Activated gamma-delta T cell treated with Interleukin-2 at 50 U/mL for 16 hours (primary cell): ENCODE measurements at places on chromosomes 2 and 18.

- DNase-seq, result no peak
These were observed 119.1 kb upstream of the NCK2 start for GRCh38 chr2:105625632-105626031.

DNA sequence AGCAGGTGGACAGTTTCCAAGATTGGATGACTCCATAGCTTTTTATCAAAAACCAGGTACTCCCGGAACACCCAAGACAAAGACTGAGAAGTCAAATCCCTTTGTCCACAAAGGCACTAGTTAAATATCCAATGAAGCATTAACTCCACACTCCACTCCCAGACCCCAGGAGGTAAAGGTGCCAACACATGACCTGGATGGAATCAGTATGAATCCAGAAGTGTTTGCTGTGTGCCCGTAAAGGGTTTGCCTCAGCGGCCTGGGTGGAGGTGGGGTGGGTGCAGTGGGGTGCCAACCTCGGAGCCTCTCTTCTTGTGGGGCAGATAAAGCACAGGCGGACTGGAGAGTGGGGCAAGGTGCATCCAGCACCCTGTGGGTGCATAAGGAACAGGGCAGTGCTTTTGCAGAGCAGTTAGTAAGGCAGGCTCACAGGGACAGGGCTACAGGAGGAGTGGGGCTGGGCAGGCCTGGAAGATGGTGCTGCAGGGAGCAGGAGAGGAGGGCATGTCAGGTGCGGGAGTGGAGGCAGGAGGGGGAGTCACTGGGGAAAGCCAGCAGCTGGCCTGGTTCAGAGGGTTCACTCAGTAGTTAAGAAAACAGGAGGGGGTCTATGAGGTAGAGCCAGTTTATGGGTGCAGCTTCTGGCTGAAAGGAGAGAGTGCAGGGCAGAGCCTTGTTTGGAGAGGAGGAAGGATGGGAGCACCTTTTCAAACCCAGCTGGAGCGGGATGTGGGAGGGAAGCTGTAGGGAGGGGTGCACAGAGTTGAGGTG lies 208.4 kb upstream of the SMAD2 start:
- no peak for DNase-seq

- DNase-seq, result no peak
These were observed 1.0 kb upstream of the ORC2 start for GRCh38 chr2:200964498-200964897.

DNA sequence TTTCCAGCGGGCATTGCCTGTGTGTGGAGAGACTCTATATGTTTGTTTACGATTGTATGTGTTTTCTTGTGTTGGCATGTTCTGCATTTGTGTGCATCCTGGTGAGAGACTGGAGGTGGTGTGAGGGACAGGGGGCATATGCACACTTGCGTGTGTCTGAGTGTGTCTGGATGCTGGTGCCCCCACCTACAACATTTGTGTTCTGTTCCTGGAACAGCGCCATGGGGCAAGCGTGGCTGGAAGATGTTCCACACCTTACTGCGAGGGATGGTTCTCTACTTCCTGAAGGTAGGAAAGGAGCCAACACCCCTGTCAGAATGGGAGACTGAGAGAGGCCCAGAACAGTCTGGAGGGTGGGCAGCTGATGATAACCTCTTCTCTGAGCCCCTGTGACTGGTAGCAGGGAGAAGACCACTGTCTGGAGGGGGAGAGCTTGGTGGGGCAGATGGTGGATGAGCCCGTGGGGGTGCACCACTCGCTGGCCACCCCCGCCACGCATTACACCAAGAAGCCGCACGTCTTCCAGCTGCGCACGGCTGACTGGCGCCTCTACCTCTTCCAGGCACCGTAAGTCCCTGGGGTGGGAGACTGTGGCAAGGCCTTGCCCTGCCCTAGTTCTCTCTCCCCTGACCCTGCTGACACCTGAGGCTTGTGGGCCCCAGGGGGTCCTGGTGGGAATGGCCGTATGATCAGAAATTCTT lies 23.7 kb downstream of the PSD4 start:
- DNase-seq, result no peak

GRCh38 chr2:48161628-48162027 lies 255.3 kb upstream of the FBXO11 start:
- no peak for DNase-seq

GRCh38 chr2:2448178-2448577 lies 117.1 kb upstream of the MYT1L start:
- DNase-seq, result no peak

- DNase-seq, result no peak
These were observed 34.4 kb downstream of the VRK2 start for GRCh38 chr2:58081000-58081399.

DNA sequence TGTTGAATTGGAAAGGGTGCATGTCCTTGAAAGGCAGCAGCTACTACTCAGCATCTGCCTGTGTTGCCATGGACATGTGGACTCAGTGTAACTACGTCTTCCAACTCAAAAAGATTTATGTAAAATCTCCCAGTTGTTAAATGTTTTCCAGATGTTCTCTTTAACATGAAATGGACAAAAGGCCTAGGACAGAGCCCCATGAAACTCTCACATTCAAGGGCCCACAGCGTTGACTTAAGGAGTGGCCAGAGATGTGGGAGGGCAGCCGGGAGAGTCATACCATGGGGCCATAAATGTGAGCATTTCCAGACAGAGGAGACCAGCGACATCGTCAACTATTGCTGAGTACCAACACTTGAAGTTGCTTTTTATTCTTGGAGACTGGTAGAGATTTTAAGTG lies 9.9 kb downstream of the SLC3A1 start:
- DNase-seq, result no peak

- no peak for DNase-seq
These were observed 10.1 kb downstream of the RFX8 start for GRCh38 chr2:101464841-101465240.

DNA sequence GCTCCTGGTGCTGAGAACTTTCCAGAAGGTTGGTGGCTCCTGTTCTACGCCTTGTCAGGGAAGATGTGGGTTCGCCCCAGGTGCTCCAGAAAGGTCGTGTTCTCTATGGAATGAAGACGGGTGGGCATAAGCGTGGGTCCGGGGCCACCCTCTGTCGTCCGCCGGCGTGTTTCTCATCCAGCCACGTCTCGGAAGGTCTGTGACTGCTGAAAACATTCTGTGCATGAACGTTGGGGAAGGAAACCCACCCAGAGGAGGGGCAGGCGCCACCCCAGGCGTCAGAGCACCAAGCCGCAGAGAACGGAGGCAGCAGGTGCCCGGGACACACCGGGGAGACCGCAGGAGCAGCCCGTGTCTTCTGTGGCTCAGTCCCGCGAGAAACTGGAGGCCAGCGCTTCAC lies 118.2 kb downstream of the RTP5 start:
- DNase-seq, result no peak

GRCh38 chr2:182763311-182763912 lies 47.4 kb downstream of the DNAJC10 start:
- DNase-seq, result no peak

- DNase-seq, result no peak
These were observed 83.5 kb upstream of the SKOR2 start for GRCh38 chr18:47334966-47335365.

GRCh38 chr18:77522051-77522675 lies 272.5 kb downstream of the GALR1 start:
- no peak for DNase-seq

DNA sequence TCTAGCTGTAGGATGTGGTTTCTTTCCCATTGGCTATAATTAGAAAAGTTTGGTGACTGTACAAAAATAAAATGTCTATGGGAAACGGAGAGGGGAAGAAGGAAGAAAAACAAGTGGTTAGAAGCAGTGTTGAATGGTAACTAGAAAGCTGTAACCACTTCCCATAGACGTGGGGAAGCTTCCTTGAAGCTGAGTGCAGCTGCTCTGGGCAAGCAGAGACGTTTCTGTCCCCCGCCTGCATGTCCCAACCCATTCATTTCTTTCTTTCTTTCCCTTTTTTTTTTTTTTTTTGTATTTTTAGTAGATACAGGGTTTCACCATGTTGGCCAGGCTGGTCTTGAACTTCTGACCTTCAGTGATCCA lies 367.8 kb upstream of the HS6ST1 start:
- no peak for DNase-seq

DNA sequence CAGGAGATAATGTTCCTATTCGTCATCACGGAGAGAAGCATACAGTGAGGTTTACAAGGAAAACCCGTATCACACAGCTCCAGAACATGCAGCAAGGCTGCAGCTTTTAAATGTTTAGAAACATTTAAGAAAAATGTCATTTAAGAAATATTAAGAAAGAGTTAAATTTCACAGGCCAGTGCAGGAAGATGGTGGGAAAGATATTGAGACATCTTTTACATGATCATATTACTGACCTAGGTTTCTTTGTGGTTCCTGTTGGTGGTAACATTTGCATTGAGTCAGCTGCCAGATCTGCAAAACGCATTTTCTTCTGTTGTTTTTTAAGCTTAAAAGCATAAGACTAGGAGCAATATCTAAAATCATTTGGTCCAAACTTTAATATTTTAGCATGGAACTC lies 44.9 kb downstream of the CPO start:
- DNase-seq, result no peak

GRCh38 chr2:120345608-120346007 lies 328 bp upstream of the INHBB start:
- DNase-seq, result no peak

- DNase-seq, result no peak
These were observed 281.7 kb upstream of the CCDC68 start for GRCh38 chr18:55240978-55241377.

- DNase-seq, result no peak
These were observed 249.9 kb downstream of the PARD3B start for GRCh38 chr2:204795156-204795555.

- no peak for DNase-seq
These were observed 1673.5 kb upstream of the CELF4 start for GRCh38 chr18:39238981-39239660.

GRCh38 chr2:216429428-216429827 lies 17.1 kb downstream of the SMARCAL1 start:
- no peak for DNase-seq

- DNase-seq, result no peak
These were observed 285.0 kb upstream of the KCNH7 start for GRCh38 chr2:163123526-163123925.

- no peak for DNase-seq
These were observed 312.1 kb upstream of the CHST9 start for GRCh38 chr18:27497246-27497645.

DNA sequence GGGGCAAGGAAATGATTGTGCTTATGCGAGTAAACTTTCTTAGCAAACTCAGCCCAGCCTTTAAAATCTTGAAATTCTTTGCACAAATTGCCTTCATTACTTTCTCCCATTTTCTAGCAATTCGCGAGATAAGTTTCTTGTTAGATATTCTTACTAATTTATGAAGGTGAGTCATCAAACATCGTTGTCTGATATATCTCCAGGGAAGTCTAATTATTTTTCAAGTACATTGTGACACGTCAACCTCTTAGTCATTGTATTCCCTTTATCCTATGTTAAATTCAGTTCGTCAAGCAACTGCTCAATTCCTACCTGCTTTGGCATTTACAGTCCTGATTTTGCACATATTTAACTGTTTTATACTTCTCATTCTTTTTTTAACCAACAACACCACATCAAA lies 854.5 kb upstream of the CRIM1 start:
- DNase-seq, result no peak

DNA sequence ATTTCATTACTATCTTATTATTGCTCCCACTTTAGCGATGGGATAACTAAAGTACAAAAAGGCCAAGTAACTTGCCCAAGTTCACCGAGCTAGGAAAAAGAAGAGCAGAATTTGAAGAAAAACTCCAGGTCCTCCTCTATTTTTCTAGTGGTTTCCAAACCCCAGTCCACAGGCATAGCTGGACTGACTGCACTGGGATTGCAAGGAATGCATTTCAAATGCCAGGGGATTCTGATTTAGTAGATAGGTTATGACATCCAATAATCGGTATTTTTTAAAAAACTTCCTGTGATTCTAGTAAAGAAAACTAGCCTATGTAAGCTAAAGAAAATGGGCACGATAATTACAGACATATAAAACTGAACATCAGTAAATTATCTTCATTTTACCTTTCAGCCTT lies 62.7 kb upstream of the GALNT5 start:
- DNase-seq, result no peak

DNA sequence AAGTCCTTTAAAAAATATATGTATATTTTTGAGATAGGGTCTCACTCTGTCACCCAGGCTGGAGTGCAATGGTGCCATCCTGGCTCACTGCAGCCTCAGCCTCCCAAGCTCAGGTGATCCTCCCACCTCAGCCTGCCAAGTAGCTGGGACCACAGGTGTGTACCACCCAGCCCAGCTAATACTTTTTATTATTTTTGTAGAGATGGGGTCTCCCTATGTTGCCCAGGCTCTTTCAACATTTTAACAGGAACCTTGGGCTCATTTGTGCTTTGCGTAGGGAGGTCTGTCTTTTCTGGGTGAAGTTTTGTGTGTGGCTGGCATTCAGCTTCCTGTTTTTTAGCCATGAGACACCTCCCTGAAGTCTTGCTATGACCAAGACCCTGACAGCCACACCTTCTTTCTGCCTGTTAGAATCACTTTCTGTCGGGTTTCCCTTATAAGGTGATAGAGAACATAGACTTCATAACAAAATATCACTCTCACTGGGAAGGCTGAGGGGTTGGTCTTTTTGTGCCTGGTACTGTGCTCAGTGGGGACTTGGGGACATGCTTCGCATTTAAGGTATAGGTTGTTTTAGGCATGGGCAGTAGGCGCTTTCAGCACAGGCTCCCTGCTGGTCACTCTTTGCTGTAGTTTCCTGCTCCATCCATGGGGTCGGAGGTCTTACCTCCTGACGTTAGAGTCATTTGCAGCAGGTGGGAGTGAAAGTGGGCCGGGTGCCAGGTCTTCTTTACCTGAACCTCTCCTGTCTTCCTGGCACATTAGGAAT lies 3.4 kb downstream of the RAB31 start:
- DNase-seq, result no peak

GRCh38 chr2:74895001-74895400 lies 61.1 kb downstream of the HK2 start:
- no peak for DNase-seq

- DNase-seq, result no peak
These were observed 5.8 kb upstream of the MEIS1 start for GRCh38 chr2:66428986-66429612.

GRCh38 chr2:153870308-153870707 lies 1.4 kb upstream of the GALNT13 start:
- no peak for DNase-seq

- DNase-seq, result no peak
These were observed 153.4 kb downstream of the TNS1 start for GRCh38 chr2:217849154-217849975.

- DNase-seq, result no peak
These were observed 107.5 kb upstream of the CELF4 start for GRCh38 chr18:37672932-37673595.

DNA sequence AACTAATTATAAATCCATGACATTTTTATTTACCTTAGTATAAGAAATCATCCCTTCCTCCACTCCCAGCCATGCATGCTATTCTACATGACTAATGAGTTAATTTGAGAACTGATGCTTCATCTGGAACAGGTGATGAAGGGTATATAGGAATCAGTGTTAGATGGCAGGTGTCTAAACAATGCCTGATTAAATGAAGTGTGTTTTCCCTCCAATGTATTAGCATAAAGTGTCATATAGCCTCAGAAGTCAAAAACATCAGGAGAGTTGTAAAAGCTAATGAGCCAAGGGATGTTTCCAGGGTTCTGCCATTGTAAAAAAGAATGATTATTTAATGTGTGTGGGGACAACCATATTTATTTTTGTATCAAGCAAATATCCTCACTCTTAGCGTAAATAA lies 913.8 kb downstream of the DCC start:
- DNase-seq, result no peak

- DNase-seq, result peak; percentile 39
These were observed 18.1 kb upstream of the SPP2 start for GRCh38 chr2:234032279-234032856.
